Ammon's horn (tissue), 1 donor: ENCODE measurements at places on chromosomes 5 and 9.

DNA sequence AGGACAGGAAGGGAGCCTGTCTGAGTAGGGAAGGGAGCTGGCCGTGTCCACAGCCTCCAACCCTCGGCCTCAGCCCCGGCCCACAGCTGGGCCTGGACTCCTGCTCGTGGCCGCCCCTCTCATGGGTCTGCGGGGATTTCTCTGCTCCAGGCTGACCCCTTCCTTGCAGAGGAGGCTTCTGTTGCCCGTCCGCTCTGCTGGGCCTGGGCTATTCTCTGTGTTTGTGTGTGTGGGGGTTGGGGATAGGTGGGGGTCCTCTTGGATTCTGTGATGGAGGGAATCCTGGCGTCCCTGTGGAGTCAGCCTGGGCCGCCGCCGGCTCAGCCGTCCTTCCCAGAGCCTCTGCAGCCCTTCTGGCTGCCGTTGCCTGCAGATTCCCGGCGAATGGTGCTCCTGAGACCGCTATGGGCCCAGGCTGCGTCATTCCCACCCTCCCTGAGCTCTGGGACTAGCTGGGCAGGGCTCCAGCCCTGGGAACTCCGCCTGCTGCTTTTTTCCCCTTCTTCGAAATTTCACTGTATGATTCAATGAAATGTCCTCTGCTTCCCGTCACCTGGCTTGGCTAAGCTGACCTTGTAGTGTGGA, 64.2 kb downstream of the FGF18 start:
- DNase-seq = no peak

DNA sequence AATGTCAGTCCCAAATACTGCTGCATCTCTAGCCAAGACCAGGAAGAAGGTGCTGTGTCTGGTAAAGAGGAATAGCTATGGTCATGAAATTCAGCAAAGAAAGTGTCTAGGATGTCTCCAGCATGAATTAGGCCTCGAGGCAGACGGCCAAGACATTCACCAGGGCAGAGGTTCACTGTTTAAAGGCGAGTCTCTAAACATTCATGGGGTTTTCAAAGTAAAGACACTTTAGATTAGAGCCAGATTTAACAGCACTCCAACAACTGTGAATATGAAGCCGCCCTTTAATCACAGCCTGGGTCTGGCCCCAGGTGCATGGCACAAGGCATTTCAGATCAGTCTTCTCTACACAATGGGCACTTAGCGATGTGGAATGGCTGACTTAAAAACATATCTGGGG, 95.0 kb downstream of the ANKH start:
- DNase-seq = no peak

GRCh38 chr9:68751556-68751955, 46.5 kb downstream of the PIP5K1B start:
- DNase-seq = no peak

DNA sequence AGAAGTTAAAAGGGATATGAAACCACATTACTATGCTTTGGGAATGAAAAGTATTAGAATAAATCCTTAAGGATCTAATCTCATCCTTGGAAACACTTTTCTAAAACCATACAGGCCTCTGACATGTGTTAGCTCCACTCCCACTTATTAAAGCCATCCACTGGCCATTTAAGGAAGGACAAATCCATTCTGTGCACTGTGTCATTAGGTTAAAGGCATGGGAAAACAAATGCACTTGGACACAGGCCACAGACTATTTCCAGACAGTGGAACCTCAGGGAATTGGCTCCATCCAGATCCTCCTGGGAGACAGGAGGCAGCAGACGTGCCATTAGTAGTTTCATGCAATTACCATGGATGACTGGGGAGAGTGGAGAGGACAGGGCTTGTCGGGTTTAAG, 454.9 kb downstream of the ENC1 start:
- DNase-seq = no peak

- DNase-seq = no peak
Observed at GRCh38 chr5:117414926-117415325, 840.3 kb upstream of the SEMA6A start.

GRCh38 chr9:118362123-118362522, 657.9 kb downstream of the TLR4 start:
- no peak for DNase-seq
